ENCODE measurements at places on chromosomes 2 and 18. TPM values are rescaled to one million over a fixed set of nuclear protein-coding genes. Genes with fewer than 3 reads are reported as not detected.

Gene AOX1
- 52.6 TPM for total RNA-seq

DNA sequence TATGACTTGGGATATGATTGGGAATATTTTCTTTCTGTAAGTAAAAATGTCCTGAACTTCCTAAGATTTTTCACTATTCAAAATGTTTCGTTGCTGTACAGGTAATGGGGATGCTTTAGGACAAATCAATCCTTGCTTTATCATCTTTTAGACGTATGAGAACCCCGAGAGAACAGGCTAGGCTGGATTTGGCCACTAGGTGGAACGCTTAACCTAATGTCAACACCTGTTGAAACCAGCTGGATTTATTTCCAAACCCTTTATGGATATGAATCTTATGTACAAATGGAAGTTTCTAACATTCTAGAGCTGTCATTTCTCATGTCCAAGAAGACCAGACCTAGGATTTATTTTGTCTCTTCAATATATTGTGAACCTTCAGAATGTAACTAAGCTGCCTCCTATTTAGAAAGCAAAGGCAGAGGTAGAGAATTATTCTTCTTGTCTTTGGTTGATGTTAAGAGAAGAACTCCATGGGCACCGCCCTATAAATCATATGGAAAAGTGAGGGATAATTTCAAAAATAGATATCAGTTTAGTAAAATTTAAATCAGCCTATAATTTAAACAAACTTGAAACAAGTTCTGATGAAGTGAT, 96.7 kb downstream of the PMAIP1 start:
- no peak overlapping the region for H3K27ac ChIP-seq
- H3K4me1 ChIP-seq = no peaks in the 10 kb centered on the region
- no peaks in the 10 kb centered on the region for H3K36me3 ChIP-seq
- no peak for DNase-seq

GRCh38 chr2:241774419-241775222, 2.0 kb upstream of the GAL3ST2 start:
- no peaks in the 10 kb centered on the region for H3K36me3 ChIP-seq
- no peak overlapping the region for H3K4me3 ChIP-seq
- no peak overlapping the region for H3K27ac ChIP-seq
- peaks cover 4% of the 10 kb centered on the region for H3K27me3 ChIP-seq

GRCh38 chr18:66752733-66753132, 148.8 kb upstream of the CDH19 start:
- H3K4me1 ChIP-seq = no peaks in the 10 kb centered on the region
- no peak overlapping the region for H3K4me3 ChIP-seq
- no peak for DNase-seq

- no peak overlapping the region for H3K27ac ChIP-seq
- no peaks in the 10 kb centered on the region for H3K36me3 ChIP-seq
- H3K4me1 ChIP-seq = no peaks in the 10 kb centered on the region
- no peaks in the 10 kb centered on the region for H3K27me3 ChIP-seq
- H3K4me3 ChIP-seq = no peak overlapping the region
- no peak for DNase-seq
Measured at GRCh38 chr18:51753365-51754057, 556.0 kb upstream of the MEX3C start.

Data from uterus (tissue), 4 donors.